Fibroblast of villous mesenchyme (primary cell): ENCODE measurements at places on chromosomes 11 and 22.

DNA sequence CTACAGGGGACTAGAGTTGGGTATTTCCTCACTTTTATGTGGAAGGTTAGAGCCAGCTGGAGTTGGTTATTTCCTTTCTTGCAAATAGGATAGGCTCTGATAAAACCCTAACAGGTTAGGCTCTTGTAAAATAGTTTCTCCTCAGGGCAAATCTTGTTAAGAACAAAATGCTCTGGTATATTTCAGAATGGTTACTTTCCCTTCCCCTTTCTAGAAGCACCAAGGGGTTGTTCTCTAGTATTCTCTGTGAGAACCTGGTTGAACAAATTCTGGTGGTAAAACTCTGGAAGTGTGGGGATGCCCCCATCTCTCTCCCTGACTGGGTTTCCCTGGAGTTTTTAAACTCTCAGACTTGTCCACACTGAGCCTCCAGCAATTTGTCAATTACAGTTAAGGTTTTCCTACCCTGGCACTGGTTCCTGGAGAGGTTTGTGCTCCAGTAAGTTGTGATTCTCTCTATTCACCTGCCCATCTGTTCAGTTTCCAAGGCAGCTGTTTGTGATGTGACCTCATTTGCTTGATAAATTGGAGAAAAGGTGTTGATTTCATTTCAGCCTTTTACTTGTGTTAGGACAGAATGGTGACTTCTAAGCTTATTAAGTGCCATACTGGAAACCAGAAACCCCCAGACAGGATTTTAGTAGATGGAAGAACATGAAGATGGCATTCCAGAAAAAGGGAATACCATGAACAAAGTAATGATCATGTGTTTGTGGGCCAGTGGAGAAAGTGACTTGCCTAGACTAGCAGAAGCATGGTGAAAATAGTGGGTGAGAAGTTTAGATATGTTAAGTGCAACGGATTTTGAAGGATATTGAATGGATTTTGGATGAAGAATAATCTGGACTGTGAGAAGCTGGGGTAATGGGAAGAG is 64.6 kb downstream of the EXT2 start:
- DNase-seq, result no peak

GRCh38 chr22:49466878-49467595 is 360.6 kb downstream of the BRD1 start:
- no peak for DNase-seq

DNA sequence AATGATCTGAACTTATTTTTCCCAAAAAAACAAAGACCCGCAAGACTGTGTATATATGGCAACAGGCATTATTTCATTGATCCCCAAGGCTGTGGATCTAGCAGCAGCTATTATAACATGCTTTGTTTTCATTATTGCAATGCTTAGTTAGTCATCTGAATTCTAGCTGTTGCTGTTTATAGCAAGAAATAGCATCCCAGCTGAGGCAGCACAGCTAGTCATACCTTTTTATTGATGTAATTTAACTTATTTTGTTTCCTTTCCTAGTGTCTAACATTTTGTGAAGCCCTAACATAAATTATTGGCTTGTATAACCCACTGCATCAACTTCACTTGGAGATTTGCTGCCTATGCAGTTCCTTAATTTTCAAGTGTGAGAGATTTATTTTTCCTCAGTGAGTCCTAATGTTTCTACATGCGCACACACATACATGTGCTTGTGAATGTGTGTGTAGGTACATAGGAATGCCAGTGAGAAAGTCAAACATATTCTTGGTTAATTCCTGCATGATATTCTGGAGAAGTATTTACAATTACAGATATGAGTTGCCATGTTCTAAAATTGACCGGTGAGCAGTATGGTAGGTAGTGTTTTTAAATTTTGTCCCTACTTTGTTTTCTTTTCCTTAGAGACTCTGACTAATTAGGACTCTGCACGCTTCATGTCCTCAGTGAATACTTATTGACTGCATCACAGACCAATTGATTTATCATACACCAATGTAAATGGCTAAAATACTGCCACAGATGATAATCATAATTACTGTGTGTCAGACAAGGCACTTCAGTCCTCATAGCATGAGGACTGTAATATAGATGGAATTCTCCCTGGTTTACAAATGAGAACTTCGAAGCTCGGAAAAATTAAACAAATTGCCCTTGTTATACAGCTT is 119.3 kb downstream of the WNT11 start:
- DNase-seq, result peak; percentile 65

- peak; percentile 8 for DNase-seq
Observed at GRCh38 chr11:31617246-31617645, 107.7 kb downstream of the ELP4 start.

- no peak for DNase-seq
Observed at GRCh38 chr11:71486320-71486719, 33.3 kb downstream of the NADSYN1 start.
